CD8-positive, alpha-beta memory T cell (primary cell): ENCODE measurements at places on chromosomes 6 and 20. TPM values are rescaled to one million over a fixed set of nuclear protein-coding genes. Genes with fewer than 3 reads are reported as not detected.

SLC35D3 gene
- polyA plus RNA-seq, result not detected

MUC22 gene
- not detected for polyA plus RNA-seq

CDSN gene
- polyA plus RNA-seq, result not detected

PROKR2 gene
- polyA plus RNA-seq, result 0.94 TPM

OR2B6 gene
- polyA plus RNA-seq, result not detected
